ENCODE measurements at places on chromosomes 11 and 22.

- no peak for DNase-seq
These were observed 64.3 kb downstream of the ETS1 start for GRCh38 chr11:128522943-128523518.

DNA sequence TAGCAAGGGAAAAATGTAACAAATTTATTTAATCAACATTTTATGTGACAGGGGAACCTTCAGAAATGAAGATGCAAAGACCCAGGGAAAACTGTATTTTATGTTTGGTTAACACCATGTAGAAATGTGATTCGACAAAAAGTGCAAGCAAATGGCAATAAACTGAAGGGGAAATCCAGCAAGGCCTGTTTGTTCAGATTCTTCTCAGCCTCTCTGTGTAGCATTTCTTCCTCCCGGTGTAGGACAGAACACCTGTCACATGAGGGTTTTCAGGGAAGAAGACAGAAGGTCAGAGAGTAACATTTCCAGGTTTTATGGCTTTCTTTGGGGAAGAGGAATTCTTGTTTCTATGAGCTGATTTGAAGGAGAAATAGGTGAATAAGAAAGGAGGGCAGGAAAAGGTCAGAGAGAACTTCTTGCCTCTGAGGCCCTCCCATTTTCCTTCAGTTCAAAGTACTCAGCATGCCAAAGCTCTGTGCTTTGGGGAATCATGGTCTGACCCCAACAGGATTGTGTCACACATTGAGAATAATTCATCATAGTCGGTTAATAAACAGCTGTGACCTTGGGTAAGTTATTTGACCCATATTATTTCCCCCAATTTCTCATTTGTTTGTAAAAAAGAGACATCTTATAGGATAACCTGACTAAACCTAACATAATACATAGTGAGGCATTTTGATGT is 45.5 kb upstream of the ME3 start:
- no peak for DNase-seq

GRCh38 chr11:13775471-13775870 is 107.0 kb downstream of the FAR1 start:
- DNase-seq, result no peak

- DNase-seq, result no peak
These were observed 66.6 kb downstream of the KCNC1 start for GRCh38 chr11:17801166-17801565.
